ENCODE measurements at places on chromosomes 4 and X.
A peak's percentile ranks its signal among the peaks of the same experiment; 100 is the strongest.

- no peak for DNase-seq
These were observed 429.3 kb downstream of the INPP4B start for GRCh38 chr4:142416711-142417275.

DNA sequence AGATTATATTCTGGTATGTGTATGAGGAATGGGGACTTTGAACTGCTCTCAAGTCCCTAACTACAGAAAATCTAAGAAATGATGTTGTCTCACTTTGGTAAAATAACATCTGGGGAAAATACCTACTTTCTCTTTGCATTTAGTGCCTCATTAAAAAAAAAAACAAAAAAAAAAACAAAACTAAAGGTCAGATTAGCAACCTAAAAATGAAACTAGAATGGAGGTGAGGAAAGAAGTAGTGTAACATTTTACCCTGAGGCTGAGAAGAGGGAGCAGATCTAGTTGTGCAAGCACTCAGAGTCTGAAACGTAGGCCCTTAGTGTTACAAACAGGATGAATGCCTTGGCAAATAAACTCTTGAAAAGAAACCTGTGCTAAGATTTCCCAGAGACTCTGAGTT lies 56.0 kb downstream of the VGLL1 start:
- no peak for DNase-seq

DNA sequence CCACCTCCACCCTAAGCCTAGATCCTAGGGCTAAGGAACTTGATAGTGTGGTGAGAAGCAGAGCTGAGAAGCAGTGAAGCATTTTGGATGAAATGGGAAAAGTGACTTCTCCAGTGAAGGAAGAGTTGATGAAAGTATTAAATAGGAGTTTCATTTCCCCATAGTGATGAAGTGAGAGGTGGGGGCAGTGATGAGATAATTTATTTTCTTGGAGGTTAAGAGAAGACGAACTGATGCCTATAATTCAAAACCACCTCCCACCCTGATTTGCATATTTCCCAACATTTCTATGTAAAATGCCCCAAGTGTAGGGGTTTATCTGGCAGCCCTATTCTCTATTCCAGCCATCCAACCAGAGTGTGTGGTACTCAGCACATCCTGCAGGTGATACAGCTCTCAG lies 6.3 kb downstream of the LONRF3 start:
- no peak for DNase-seq

DNA sequence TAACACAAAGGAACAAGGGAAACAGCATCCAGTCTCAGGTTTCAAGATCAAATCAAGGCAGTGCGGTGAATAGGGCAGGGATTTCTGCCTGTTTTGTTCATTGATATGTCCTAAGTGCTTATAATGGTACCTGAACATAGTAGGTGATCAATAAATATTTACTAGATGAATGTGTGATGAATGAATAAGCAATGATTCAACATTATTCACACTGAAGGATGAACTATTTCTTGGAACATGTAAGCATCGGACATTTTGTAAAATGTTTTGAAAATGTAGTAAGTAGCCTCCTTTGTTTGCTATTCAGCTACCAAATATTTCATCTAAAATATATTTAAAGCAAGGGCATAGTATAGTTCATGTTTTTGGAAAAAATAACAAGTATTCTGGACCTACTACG lies 67.8 kb downstream of the USP38 start:
- DNase-seq, result no peak

GRCh38 chrX:3257471-3257870 lies 89.0 kb downstream of the MXRA5 start:
- DNase-seq, result no peak

DNA sequence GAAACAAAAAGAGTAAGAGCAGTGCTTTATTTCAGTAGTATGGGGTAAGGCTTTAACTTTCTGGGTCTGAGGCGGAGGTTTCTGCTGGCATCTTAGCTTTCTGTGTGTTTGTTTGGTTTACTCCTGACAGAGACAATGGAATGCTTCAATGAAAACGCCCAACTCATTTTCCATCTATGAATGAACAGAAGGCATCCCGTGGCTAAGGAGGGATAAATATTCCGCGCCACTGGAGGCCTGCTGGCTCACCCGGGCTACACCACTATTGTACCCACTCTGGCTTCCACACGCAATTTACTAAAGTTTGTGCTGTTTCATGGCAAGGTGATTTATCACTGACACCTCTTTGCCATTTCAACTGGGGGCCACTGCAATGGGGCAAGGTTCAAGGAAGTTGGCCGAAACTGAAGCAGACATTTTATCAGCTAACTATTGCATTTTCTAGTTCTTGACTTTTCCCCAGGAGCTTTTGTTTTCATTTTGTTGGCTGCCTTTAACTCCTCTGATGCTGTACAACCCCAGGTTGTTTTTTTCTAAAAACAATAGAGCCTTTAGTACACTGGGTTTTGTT lies 32.8 kb upstream of the PPARGC1A start:
- no peak for DNase-seq

- DNase-seq, result no peak
These were observed 21.5 kb upstream of the LSM6 start for GRCh38 chr4:146154057-146154456.

DNA sequence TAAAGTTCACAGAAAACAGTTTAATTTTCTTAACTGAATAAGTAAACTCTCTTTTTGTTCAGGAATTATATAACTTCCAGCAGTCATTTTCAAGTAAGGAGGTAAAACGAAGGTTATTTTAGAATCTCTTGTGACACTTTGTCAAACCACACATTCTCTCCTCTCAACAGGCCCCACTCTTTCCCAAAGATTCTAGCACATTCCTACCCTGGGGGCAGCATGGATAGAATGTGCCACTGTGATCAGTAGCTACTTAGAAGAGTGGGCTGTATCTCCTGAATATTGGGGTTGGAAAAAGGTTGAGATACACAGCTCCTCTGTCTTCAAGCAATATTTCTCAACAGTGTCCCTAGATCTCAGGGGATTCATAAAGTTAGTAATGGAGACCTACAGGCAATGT lies 157.6 kb downstream of the EMCN start:
- DNase-seq, result no peak

- DNase-seq, result no peak
These were observed 56.5 kb downstream of the STAG2 start for GRCh38 chrX:124018023-124018422.

DNA sequence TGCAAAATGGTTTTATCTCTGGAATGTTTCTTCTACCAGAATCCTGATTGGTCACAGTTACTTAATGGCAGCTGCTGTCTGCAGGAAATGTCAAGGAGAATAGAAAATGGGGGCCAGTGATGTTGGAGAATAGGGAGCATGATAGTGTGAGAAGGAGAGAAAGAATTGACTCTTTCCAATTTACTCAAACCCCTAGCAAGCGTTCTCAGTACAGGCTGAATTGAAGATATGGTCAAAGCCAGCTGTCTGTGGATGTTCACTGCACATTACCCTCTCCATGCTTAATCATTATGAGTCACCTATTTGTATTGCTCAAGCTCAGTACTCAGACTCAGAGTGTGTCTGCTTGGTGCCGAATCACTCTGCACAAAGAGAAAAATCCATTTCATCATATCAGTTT lies 57.8 kb upstream of the FAM47B start:
- DNase-seq, result no peak

DNA sequence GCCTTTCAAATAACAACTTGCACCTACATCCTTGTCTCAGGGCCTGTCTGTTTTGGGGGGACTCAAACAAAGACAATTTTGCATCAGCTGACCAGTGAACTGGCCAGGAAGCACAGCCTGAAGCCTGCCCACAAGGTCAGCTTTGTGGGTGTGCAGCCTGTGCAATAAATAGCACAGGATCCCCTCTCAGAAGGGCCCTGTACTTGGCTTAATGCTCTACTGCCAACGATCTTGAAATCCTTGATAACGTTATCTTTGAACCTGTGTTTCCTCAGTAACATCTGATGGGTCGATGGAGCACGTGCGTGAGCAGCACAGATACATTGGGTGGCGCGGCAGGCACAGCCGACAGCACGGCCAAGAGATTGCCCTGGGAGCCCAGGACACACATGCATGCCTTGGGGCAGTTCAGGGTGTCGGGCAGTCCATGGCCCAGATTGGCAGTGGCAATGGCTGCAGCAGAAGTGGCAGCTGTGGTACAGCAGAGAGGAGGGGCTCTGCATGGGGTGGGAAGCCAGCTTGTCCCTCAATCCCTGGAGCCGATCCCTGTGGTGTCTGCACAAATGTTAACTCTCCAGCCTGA lies 58.8 kb upstream of the ATP6AP2 start:
- no peak for DNase-seq

DNA sequence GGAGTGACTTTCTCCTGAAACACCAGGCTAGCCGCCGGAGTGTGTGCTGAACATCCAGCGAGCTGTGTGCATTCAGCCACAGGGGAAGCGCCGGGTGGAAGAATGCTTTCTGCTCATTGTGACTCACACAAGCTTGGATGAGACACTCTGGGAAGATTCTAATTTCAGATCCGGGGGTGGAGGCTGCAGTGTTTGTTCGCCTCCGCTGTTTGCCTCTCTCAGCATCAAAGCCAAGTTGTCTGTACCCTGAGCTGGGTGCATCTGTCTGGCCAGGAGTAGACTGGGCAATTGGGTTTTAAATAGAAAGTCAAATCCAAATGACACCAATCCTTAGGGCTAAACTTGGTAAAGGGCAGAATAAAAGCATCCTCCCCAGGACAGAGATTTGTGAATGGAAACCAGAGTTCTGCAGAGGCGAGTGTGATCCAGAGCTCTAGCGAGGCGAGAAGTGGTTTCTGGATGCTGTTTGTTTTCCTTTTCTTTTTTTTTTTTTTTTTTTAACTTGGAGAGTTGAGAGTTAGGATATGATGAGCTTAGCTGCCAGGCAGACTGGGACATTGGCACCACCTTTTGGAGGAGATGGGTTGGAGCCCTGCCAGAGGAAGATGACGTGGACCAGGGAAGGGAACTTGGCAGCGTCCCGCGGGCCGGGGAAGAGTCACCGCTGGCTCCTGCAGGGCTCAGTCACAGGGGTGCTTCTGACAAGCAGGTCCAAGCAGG lies 196.0 kb upstream of the PSAPL1 start:
- no peak for DNase-seq

GRCh38 chr4:38539501-38539900 lies 124.5 kb upstream of the KLF3 start:
- DNase-seq, result no peak

DNA sequence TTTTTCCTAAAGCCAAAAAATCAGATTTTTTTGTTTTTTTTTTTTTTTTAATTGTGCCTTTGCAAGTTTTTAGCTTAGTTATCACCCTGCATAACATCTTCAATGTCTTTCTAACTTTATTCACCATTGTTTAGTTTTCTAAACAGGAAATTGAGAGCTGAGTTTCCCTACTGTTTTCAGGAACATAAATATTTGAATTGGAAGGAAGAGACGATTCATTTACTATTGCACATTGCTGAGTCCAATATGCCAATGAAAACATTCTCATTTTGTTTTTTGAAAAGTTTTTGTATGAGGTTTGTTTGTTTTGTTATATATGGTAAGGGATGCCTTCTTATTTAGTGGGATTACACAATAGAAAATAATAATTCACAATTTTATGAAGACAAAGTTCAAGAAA lies 148.4 kb downstream of the ANKRD50 start:
- DNase-seq, result no peak

GRCh38 chr4:56475917-56476316 lies 8.5 kb downstream of the SRP72 start:
- peak; percentile 33 for DNase-seq

Measured in germinal center (tissue), 1 donor.